SK-N-SH (cell line): ENCODE measurements at places on chromosomes 4 and X.

GRCh38 chr4:112094330-112094729, 50.9 kb upstream of the FAM241A start:
- H3K4me1 ChIP-seq, result no peaks in the 10 kb centered on the region
- no peaks in the 10 kb centered on the region for H3K36me3 ChIP-seq
- DNase-seq, result no peak
- no peak overlapping the region for H3K4me3 ChIP-seq
- no peak overlapping the region for H3K27ac ChIP-seq
- H3K27me3 ChIP-seq, result no peaks in the 10 kb centered on the region

DNA sequence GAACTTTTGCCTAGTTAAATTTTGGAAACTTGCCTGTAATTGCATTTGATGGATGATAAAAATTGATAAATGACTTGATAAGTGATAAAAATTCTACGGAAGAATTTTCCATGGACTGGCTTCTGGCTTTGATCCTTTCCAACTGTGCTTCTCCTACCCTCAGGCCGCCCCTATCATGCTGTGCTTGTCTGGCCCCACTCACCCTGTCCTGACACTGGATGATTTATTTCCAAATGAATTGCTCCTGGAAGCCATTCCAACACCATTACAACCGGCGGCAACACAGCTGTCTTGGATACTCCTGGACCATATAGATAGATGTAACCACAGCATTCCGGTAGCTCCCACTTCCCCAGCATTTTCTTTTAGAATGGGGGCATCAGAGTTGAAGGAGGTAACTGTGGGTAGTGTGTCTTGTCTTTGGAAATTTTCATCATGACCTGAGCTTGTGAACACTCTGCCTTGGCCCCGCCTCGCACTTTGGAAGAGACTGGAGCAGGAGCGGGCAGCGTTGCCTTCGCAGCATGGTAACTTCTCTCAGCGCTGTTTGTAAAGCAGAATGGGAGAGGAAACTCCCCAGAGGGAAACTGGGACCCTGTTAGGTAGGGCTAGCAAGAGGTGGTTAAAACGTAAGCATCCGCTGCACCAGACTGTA, 77.4 kb downstream of the TBL1X start:
- H3K27ac ChIP-seq, result no peak overlapping the region
- H3K36me3 ChIP-seq, result no peaks in the 10 kb centered on the region
- peaks cover 20% of the 10 kb centered on the region; the same call in 1 of the 2 replicates for H3K4me1 ChIP-seq
- H3K27me3 ChIP-seq, result no peaks in the 10 kb centered on the region
- no peak overlapping the region for H3K4me3 ChIP-seq

DNA sequence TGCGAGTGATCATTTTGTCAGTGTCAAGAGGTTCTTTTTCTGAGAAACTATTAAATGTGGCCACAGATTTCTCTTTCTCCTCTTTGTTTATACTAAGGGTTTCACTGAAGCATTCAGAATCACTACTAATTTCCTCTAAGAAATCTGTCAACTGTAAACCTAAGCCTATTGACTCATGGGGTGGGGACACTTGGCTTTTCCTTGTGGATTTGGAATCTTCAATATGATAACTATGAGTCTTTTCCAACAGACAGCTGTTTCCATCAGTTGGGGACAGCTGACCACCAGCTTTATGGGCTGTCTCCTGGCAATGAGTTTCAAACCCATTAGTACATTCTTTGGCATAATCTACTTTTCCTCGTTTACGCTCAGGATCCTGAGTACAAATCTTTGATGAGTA, 13.8 kb downstream of the PGRMC1 start:
- no peaks in the 10 kb centered on the region for H3K4me1 ChIP-seq
- H3K27ac ChIP-seq, result no peak overlapping the region
- peaks cover 8% of the 10 kb centered on the region; the same call in 1 of the 2 replicates for H3K36me3 ChIP-seq

DNA sequence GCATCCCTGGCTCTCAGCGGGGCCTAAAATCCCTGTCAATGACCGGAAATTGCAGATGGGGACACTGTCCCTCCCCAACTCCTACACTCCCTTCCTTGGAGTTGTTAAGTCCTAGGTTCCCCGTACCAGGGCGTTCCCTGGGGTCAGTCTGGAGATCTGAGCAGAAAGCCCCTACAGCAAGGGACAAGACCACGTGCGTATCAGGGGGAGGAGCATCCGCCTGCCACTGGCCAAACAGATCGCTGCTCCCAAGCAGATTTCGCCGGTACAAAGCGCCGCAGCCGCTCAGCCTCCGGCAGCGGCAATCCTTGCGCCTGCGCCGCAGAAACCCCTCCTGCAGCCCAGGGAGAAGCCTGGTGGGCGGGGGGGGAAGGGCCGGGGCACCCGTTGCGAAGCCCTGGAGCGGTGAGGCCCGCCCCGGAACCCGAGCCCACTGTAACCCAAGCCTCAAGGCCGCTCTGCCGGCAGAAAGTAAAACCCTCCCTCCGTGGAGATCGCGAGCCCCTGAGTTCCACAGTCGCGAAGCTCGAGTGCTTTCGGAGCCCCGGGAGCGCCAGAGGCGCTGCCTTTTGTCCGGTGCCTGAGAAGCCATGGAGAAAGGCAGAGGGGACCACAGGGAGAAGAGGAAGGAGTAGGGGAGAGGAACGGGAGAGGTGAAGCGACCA, 2.7 kb downstream of the CRMP1 start:
- no peaks in the 10 kb centered on the region for H3K4me1 ChIP-seq
- H3K27ac ChIP-seq, result no peak overlapping the region
- H3K4me3 ChIP-seq, result peak overlapping the region; percentile 49
- H3K27me3 ChIP-seq, result peaks cover 28% of the 10 kb centered on the region; the same call in 1 of the 2 replicates
- H3K36me3 ChIP-seq, result no peaks in the 10 kb centered on the region

DNA sequence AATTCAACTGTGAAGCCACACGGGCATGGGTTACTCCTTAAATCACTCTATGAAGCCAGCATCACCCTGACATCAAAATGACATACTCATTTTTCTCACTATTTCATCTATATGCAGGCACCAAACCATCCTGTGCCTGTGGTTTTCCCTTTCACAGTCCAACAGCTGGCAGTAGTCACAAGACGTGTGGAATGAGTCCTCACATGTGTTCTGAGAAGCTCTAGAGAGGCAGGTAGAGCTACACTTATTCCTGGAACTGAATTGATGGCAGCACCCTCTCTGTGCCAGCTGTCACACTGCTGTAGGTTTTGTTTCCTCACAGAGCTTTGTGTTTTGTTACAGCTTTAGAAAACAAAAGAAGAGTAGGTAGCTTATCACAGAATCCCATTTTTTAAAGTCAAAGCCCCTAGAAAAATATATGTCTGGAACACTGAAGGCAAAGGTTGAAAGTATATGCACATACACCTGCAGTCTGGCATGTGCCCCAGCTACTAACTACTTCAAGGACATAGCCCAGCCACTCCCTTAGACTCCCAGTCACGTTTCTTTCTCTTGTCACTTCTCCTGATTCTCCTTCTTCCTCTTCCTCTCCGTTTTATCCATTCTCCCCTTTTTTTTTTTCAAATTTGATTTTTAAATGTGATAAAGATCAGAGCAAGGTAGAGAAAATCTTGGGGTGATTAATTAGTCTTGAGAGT, 107.1 kb downstream of the ANXA10 start:
- no peaks in the 10 kb centered on the region for H3K36me3 ChIP-seq
- no peaks in the 10 kb centered on the region for H3K4me1 ChIP-seq
- no peak for DNase-seq
- no peak overlapping the region for H3K27ac ChIP-seq
- no peak overlapping the region for H3K4me3 ChIP-seq
- H3K27me3 ChIP-seq, result no peaks in the 10 kb centered on the region
